ENCODE measurements at places on chromosomes 6 and 20.

DNA sequence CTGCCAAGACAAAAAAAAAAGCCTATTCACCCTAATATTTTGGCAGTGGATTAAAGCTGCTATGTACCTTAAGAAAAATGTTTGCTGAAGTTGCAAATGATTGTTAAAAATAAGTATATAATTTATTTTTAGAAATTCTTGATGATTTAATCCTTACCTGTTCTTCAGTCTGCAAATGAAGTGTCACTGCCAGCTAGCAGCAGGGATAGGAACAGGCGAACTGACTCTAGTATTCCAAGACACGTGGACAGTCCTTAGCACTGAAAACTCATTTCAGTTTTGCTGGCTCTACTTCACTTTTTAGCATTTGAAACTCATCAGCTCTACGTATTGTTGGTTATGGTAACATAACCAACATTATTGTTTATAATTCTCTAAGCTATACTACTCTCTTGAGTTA is 204.4 kb upstream of the ID4 start:
- DNase-seq = no peak

GRCh38 chr6:51963980-51964379 is 123.4 kb downstream of the PKHD1 start:
- DNase-seq = no peak

GRCh38 chr6:144510859-144511258 is 225.7 kb downstream of the UTRN start:
- DNase-seq = no peak

DNA sequence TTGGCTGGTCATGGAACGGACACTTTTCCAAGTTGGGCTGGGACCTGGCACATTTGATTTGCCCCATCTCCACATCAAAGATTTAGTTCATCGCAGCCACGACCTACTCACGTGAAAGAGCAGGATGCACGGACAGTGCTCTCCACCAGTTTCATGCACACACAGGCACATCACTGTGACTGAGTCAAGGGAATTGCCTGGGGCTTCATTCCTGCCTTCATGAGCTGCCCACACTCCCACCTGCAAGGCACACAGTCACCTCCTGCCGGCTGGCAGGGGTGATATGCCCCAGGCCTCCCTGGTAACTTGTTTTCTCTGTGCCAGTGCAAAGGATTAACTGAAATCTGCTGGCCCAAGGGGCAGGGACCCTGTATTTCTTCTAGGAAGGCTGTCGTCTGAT is 23.3 kb upstream of the CST1 start:
- no peak for DNase-seq

GRCh38 chr6:47034421-47034820 is 7.7 kb downstream of the ADGRF1 start:
- no peak for DNase-seq

DNA sequence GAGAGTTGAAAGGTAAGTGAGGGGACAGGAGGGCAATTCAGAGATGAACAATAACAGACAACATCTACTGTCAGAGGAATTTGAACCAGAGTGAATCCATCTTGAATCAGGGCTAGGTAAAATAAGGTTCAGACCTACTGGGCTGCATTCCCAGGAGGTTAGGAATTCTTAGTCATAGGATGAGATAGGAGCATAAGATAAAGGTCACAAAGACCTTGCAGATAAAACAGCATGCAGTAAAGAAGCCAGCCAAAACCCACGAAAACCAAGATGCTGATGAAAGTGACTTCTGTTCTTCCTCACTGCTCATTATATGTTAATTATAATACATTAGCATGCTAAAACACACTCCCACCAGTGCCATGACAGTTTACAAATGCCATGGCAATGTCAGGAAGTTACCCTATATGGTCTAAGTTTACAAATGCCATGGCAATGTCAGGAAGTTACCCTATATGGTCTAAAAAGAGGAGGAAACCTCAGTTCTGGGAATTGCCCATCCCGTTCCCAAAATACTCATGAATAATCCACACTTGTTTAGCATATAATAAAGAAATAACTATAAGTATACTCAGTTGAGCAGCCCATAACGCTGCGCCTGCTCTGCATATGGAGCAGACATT is 248.5 kb downstream of the HAO1 start:
- DNase-seq = no peak

DNA sequence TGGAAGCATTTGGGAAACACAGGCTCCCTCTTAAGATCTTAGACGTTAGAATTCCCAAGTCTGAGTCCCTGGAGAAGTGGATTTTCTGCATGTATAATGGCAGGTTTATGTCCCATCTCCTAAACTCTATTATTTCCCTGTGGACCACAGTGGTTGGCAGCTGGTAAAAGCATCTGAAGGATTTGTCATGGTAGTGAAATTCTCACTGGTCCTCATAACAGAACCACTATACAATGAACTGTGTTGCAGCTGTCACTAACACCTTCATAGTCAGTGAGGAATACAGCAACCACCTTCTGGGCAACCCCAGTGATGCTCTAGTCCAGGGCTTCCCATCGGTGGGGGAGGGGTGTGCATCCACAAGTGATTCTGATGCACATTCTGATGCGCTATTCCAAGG is 396.9 kb downstream of the ZFAND3 start:
- no peak for DNase-seq

DNA sequence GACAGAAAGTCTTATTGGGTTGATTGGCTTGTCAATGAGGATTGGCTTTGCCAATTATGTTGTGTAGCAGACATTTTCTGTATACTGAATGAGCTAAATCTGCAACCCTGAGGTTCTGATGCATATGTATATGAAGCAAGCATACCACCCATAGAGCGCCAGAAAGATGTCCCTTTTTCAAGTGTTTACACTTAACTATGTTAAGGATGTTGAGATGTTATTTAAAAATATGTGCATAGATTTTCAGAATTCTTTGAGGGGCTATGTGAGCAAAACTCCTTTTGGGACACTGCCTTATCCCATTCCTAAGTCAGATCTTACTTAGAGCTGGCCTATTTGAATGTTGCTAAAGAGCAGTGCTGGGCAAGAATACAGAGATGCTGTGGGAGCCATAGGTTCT is 1.9 kb downstream of the AIG1 start:
- DNase-seq = no peak

DNA sequence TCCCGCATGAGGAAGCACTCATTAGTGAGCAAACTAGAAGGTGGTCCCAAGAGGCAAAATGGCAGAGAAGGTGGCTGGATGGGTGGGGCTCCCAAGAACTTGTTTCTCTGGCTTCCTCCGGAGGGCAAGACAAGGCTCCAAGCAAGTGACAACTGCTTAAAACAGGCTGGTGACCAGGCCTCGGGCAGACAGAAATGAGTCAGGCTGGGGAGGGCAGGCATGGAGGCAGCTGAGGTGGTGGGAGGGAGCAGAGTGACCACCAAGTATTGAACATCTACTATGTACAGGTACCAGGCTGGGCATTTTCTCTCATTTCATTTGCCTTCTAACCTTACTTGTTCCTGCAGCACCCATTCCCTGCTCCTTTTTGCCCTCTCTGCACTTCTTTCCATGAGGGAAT is 33.4 kb downstream of the TNXB start:
- DNase-seq = peak; percentile 36

DNA sequence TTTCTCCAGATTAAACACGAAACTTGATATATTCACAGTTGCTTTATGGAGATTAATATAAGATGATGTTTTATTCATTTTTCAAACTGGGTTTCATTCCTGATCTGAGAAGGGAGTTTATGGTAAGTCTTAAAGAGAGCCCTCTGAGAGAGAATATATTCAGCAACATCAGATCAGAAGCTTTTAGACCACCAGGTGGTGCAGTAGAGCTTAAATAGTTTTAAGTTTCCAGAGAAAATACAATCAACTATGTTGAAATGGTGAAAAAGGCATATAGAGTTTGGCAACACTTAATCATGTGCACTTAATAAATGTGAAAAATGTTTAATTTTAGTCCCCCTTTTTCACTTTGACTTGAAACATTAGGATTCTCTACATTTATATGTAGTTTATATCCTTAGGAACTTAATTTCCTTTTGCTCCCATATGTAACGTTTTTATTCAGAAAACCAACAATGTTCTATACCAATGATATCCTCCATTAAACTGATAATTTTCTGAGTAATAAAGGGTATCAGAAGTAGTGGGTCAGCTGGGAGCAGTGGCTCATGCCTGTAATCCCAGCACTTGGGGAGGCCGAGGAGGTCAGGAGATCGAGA is 86.4 kb upstream of the CLDN20 start:
- DNase-seq = peak; percentile 73

- DNase-seq = no peak
Measured at GRCh38 chr6:20660534-20660933, 126.3 kb downstream of the CDKAL1 start.

DNA sequence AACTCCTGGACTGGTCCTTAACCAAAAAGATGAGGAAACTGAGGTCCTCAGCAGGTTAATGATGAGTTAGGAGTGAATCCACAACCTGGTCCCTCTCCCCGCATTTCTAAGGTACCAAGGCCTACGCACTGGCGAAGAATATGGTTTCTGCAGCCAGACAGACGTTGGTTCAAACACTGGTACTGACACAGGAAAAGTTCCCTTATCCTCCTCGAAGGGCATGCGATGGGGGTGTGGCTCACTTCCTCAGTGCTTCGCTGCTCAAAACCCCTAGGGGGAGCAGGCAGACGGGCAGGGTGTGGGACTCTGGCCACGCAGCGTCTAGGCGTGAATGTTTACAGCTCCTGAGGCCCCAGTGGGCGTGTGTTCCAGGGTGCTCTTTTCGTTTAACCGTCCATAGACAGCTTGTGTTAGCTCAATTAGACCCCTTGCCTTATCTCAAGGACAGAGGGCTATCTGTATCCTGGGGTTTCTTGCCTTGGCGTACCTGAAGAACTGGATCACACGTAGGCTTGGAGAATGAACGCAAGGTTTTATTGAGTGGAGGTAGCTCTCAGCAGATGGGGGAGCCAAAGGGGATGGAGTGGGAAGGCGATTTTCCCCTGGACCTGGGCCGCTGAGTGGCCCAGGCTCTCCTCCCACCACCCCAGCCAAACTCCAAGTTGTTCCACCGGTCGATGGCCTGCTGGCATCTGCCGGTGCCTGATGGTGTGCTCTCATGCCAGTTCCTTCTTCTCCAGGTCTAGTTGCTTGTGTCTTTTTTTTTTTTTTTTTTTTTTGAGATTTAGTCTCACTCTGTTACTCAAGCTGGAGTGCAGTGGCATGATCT is 31.8 kb upstream of the PTPN1 start:
- DNase-seq = peak; percentile 89

GRCh38 chr20:8018958-8019245 is 659 bp downstream of the TMX4 start:
- peak; percentile 85 for DNase-seq

DNA sequence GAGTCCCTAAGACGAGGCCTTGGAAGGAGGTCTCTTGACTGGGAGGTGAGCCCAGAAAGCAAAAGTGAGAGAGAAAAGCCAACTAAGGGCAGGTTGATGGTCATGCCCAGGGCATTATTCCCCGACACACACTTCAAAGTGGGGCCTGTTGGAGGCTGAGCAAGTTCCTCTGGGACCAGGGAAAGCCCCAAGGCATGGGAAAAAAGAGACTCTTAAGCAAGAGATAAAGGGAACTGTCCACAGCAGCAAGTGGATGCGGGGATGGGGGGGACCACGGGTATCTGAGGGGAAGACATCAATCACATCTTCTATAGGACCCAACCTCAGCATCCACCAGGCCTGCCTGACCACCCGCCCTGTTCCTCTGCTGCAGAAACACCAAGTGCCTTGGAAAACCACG is 119.9 kb upstream of the MAFB start:
- no peak for DNase-seq

- no peak for DNase-seq
Measured at GRCh38 chr20:34075647-34076046, 36.4 kb downstream of the EIF2S2 start.

DNA sequence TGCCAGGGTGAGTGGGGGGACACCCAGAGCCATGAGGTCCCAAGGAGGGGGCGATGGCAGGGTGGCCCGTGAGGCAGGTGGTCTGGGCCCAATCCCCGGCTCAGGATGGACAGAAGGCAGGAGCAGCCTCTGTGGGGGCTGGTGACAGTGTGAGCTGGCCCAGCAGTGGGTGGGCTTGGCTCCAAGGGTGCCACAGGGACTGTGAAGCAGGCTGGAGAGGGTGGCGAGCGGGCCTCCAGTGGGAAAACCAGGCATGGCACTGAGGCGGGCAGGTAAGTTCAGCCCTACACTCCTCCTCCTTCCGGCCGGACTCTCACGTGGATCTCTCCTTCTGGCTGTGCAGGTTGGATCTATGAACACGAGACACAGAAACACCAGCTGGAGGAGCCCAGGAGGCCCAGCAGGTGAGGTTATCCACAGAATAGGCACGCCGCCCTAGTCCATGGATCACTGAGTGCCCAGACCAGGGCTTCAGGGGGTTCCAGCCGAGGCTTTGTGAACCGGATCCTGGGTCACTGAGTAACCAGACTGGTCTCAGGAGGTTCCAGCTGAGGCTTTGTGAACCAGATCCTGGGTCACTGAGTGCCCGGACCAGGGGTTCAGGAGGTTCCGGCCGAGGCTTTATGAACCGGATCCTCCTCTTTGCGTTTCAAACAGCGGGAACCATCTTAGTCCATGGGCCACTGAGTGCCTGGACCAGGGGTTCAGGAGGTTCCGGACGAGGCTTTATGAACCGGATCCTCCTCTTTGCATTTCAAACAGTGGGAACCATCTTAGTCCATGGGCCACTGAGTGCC is 76.4 kb upstream of the BHLHE23 start:
- DNase-seq = no peak

DNA sequence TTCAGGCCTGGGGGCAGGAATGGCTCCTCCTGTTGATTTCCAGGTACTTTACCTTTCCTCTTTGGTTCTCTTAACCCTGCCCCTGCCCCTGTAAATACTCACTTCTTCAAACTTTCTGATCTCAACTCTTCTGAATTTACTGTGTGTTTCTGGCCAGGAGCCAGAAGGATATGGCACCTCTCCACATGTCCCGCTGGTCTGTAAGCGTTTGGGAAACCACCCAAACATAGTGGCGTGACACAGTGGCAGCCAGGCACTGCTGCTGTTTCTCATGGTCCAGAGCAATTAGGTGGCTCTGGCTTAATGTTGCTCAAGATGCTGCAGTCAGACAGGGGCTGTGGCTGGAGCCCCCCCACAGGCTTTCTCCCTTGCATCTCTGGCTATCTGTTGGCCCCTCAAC is 374.5 kb downstream of the RNGTT start:
- DNase-seq = no peak

DNA sequence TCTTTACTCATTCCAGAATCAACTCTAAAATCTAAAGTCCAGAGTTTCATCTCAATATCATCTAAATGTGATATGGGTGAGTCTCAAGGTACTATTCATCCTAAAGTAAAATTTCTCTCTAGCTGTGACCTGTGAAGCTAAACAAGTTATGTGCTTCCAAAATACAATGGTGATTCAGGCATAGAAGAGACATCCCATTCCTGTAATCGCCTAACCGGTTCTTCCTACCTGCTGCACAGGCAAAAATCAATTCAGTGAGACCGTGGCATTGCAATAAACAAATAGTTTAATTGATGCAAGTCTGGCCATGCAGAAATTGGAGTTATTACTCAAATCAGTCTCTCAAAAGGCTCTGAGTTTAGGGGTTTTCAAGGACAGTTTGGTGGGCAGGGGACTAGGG is 232.8 kb downstream of the UBE3D start:
- DNase-seq = no peak

GRCh38 chr20:17611540-17612286 is 41.8 kb downstream of the DSTN start:
- DNase-seq = no peak

All from NB4 (cell line).